ENCODE measurements at places on chromosomes 7 and 10. TPM values are rescaled to one million over a fixed set of nuclear protein-coding genes. Genes with fewer than 3 reads are reported as not detected.

BCL7B gene
- 67.1 TPM for total RNA-seq

ZNF736 gene
- 0.01 TPM for total RNA-seq

CPN1 gene
- total RNA-seq: 0.16 TPM

PAX4 gene
- not detected for total RNA-seq

Measured in A549 treated with DMSO at 1 μM for 4 hours (cell line).